Stimulated activated CD8-positive, alpha-beta memory T cell treated with anti-CD3 and anti-CD28 coated beads, Interleukin-2, amount 100 ng/mL, for 48 hours (primary cell): ENCODE measurements at places on chromosomes 11 and 22.

DNA sequence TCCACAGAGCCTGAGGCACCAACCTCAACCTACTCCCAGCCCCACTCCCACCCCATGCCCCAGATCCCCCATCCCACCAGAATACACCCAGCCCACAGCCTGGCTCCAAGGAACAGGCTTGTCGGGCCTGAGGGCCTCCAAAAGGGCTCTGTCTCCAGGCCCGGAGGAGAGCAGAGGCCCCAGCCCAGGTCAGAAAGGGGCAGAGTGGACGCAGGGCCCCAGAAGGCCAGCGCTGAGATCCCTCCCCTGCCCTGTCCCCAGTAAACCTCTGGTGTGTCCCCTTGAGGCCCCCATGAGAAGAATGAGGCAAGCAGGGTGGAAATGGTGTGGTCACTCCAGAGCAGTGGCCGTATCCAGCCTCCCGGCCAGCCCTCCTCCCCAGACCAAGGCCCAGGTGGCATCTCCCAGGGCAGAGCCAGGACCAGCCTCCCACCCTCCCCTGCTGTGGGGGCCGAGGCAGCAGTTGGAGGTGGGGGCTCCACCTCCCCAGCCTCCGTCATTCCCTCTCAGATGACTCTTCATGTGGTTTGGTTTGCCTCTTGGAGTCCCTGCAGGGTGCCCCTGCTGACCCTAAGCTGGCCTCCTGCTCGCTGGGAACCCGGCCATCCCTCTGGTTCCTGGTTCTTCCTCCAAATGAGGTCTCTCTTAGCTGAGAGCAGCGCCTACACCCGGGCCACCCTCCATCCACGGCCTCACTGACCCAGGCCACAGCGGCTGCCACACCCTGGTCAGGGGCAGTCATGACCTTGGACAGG, 195.0 kb downstream of the IGLL1 start:
- DNase-seq, result no peak

DNA sequence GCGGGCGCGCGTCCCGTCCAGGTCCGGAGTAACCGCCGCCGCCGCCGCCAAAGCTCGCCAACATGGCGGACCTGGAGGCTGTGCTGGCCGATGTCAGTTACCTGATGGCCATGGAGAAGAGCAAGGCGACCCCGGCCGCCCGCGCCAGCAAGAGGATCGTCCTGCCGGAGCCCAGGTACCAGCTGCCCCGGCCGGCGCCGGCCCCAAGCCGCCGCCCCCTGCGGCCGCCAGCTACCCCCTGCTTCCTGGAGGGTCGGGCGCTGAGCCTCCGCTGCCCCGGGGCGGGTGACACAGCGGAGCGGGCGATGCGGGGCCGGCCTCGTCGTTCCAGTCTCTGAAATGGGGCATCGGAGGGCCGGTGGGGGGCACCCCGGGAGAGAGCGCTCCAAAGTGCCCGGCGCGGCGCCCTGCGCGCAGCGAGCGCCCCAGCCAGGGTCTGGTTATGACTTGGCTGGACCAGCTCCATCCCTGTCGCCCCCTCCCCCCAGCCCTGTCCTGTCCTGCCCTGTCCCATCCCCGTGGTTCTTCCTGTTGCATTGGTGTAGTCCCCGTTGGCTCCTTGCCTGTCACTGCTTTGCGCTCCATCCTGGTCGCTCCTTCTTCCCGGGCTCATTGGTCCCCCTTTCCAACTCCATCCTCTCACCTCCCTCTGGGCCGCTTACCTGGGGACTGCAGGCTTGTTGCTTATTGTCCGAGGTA, 653 bp downstream of the GRK3 start:
- DNase-seq, result peak; percentile 12

DNA sequence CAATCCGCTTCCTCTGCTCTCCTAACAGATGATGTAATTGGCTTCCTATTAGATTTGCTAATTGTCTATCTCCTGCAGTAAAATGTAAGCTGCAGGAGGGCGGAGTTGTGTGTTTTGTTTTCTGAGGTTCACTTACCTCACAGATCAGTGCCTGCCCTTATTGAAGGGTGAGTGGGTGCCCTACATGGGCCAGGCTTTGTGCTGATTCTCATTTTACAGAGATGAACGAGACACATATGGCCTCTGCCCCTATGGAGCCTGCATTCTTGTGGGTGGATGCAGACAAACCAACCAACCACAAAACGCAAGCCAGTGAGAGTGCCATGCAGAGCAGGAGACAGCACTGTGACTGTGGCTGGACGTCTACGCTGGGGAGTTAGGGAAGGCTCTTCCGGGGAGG, 9.9 kb downstream of the TESMIN start:
- no peak for DNase-seq

- DNase-seq, result no peak
These were observed 20.2 kb downstream of the BLID start for GRCh38 chr11:122095681-122096262.

GRCh38 chr11:3163241-3163981, 1.7 kb downstream of the OSBPL5 start:
- no peak for DNase-seq

- DNase-seq, result no peak
These were observed 70.0 kb downstream of the AMOTL1 start for GRCh38 chr11:94838027-94838731.

DNA sequence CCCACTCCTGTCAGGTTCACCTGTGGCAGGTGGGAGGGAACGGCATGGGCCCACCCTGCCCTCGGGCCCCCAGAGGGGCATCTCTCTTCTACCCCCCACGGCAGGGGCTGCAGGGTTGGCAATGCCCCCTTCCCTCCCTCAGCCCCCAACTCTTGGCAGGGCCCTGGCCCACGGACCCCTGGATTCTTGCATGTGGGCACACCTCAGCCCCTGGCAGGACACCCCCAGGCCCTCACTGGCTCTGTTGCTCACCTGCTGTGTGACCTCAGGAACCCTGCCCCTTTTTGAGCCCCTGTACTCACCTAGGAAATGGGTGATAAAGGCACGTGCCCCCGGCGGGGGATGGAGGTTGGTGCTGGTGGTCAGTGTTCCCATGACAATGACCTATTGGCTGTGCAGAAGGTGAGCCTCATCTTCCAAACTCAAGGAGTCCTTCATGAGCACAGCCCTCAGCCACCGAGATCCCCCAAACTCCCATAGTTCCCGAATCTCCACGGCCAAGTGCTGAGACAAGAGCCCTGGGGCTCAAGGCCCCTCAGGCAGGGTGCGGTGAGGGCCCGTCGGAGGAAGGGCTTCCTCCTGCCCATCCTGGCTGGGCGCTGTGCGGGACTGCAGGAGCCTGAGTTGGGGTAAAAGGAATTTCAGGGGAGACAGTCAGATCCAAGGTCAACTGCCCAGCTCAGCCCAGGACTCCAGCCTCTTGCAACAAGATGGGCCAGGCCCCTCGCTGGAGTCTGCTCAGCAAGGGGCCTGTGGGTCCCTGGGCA, 198.2 kb downstream of the IGLL1 start:
- no peak for DNase-seq

DNA sequence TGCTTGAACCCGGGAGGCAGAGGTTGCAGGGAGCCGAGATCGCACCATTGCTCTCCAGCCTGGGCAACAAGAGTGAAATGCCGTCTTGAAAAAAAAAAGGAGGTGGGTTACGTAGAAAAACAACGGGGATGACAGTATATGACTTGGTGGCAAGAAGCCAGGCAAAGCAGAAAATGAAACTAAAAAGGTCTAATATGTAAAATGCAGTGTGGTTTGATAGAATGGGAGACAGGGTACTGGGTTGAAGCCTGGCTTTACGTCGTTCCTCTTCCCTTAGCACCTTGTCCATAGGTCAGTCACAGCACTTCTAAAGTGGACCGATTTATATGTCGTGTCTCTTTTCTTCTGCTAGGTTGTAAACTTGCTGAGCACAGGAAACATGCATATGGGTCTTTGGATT, 274.9 kb upstream of the ZC3H12C start:
- no peak for DNase-seq

- DNase-seq, result no peak
These were observed 585 bp downstream of the ARHGEF12 start for GRCh38 chr11:120336641-120337354.

GRCh38 chr11:113487622-113488021, 12.4 kb upstream of the DRD2 start:
- no peak for DNase-seq

- DNase-seq, result no peak
These were observed 13.7 kb downstream of the ARAP1 start for GRCh38 chr11:72738199-72739141.

DNA sequence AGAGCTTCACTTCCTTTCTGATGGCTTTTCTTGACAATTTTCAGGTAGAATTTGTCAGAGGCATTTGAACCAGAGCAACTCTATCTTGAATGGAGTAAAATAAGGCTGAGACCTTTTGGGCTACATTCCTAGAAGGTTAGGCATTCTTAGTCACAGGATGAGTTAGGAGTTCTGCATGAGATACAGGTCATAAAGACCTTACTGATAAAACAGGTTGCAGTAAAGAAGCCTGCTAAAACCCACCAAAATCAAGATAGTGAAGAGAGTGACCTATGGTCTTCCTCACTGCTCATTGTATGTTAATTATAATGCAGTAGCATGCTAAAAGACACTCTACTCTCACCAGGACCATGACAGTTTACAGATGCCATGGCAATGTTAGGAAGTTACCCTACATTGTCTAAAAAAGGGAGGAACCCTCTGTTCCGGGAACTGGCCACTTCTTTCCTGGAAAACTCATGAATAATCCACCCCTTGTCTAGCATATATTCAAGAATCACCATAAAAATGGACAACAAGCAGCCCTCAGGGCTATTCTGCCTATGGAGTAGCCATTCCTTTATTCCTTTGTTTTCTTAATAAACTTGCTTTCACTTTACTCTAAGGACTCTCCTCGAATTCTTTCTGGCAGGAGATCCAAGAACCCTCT, 1519.7 kb upstream of the TENM4 start:
- no peak for DNase-seq

DNA sequence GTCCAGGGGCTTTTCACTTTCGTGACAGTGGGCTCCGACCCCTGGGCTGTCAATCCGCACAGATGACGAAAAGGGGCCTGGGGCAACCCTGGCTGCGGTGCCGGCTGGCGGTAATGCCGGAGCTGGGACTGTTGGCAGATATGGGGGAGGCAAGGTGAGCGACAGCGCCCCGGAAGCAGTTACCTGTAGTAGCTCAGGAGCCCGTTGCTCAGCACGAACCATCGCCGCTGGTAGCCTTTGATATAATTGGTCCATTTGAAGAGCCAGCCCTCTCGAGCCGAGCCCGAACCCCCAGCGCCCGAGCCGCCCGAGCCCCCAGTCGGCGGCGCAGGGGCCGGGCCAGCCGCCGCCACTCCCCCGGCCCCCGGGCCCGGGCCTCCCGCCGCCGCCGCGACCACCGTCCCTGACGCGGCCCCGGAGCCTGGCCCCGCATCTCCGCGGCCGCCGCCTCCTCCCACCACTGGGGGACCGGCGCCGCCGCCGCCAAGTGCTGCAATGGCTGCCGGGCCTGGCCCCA, 396 bp downstream of the OSBP start:
- peak; percentile 27 for DNase-seq

DNA sequence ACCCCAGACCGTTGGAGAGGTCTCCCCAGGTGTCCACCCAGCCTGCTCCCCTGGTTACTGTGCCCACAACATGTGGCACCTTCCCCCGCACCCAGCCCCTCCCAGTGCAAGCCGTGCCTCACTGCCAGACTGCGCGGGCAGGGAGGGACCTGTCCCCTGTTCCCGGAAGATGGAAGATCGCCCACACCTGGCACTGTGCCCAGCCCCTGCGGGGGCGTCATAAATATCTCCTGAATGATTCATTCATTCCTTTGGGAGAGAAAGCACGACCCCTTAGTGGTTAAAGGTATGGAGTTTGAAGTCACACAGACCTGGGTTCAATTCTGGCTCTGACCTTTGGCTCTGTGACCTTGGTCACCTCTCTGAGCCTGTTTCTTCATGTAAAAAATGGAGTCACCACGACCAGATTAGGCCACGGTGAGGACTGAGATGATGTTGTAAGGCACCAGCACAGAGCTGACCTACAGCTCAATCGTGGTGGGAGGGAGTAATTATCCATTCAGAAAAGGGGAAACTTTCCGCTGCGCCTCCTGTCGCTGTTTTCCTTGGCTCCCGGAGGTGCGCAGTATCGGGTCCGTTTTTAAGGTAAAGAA, 497 bp upstream of the SYT12 start:
- no peak for DNase-seq

- no peak for DNase-seq
These were observed 422.1 kb upstream of the FAT3 start for GRCh38 chr11:91802475-91802874.

DNA sequence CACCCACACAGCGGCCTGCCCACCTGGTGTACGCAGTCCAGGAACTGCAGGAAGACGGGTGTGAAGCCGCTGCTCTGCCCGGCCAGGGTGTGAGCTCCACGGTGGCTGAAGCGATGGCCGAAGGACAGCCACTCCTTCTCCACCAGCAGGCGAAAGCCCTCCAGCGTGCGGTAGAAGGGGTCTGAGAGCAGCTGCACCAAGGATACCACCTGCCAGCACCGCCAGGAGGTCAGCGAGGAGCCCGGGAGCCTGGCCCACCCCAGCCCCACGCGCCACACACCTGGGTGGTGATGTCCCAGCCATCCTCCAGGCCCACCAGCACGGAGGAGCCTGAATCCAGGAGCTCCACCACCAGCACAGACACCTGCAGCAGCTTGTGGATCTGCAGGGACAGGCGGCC, 19.6 kb downstream of the SBF1 start:
- DNase-seq, result no peak

GRCh38 chr22:46737976-46738646, at the start of gene CERK:
CERK (minus strand) TSS chr22:46738252; CDS start chr22:46738148, 104 bp downstream.
- no peak for DNase-seq

DNA sequence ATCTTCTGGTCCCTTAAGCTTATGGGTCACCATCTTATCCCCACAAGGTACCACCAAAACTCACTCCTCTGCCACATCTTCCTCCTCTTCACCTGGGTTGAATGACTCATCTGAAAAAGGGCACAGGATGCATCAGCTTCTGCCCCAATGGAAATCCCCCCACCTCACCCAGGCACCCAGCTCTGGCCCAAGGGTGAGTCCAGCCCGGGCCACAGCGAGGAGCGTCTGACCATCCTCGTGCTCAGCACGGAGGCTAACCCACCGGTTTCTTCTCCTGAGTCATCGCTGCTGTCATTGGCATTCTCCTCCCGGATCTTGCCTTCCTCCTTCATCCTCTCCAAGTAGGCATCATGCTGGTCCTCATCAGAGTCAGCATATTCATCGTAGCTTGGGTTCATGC, 5.3 kb upstream of the TNKS1BP1 start:
- DNase-seq, result no peak

DNA sequence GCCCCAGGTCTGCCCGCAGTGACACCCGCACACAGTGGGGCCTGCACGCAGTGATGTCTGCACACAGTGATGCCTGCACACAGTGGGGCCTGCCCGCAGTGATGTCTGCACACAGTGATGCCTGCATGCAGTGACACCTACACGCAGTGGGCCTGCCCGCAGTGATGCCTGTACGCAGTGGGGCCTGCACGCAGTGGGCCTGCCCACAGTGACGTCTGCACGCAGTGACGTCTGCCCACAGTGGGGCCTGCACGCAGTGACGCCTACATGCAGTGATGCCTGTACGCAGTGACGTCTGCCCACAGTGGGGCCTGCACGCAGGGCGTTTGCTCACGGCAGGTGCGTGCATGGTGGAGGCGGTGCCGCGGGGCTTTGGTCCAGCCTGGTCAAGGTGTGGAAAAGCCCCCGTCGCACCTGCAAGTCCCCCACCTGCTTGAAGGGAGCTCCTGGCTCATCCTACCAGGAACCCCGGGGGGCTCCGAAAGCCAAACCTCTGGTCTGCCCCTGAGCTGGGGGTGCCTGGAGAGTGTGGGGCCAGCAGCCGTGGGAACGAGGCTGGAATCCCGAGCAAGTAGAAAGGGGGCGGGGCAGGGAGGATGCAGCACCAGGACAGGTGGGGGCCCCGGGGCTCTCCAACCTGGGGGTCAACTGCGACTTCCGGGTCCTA, 8.9 kb upstream of the SYT8 start:
- no peak for DNase-seq

GRCh38 chr11:71947498-71947897, 18.7 kb downstream of the RNF121 start:
- DNase-seq, result no peak

- DNase-seq, result no peak
These were observed 1.1 kb downstream of the EED start for GRCh38 chr11:86245369-86246292.
